ENCODE measurements at places on chromosomes 16 and 17.
A peak's percentile ranks its signal among the peaks of the same experiment; 100 is the strongest.

- DNase-seq = no peak
Observed at GRCh38 chr16:68455631-68456030, 7.3 kb upstream of the SMPD3 start.

DNA sequence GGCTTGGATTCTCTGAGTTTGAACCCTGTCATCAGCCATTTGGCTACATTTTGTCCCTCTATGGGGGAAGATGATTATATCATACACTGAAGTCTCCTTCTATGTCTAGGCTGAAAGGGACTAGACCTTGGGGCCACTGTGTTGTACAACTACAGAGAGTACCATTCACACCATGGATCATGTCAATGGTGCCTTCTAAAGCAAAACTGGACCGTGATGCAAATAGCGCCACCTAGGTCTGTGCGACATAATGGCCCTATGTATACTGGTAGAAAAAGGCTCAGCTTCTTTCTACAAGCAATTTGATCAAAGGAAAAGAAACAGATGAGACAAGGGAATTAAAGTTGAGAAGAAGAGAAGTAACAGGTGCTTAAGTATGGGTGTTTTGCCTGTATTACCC lies 100.7 kb downstream of the LYRM1 start:
- no peak for DNase-seq

DNA sequence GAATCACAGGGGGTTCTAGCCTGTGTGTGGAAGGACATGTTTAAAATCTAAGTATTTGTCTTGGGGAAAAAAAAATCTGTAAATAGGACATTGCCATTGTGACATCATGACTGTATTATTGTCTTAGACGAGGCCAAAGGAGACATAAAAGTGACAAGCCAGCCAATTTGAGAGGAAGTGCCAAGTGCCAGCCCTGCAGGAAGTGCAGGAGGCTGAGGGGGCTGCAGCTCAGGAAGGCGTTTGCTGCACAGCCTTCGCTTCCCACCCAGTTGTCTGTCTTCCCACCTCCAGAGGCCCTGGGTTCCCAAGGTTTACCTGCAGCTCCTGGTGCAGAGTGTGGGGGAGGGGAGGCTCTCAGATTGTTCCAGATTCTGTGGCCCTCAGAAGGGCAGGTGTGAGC lies 1.3 kb downstream of the ADCY7 start:
- DNase-seq = no peak

DNA sequence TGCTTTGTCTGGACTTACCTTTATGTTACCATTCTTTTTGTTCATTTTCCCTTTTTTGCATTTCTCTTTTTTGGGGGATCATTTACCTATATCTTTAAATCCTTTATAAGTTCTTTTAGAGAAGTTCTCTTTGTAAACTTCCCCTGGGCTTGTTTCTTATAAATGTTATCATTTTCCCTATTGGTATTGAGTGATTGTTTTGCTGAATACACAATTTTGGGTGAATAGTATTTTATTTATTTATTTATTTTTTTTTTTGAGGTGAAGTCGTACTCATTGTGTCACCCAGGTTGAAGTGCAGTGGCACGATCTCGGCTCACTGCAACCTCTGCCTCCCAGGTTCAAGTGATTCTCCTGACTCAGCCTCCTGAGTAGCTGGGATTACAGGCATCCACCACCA lies 18.4 kb downstream of the TBX21 start:
- DNase-seq = no peak

- no peak for DNase-seq
Observed at GRCh38 chr17:33895491-33895890, 359.6 kb upstream of the CCL2 start.

DNA sequence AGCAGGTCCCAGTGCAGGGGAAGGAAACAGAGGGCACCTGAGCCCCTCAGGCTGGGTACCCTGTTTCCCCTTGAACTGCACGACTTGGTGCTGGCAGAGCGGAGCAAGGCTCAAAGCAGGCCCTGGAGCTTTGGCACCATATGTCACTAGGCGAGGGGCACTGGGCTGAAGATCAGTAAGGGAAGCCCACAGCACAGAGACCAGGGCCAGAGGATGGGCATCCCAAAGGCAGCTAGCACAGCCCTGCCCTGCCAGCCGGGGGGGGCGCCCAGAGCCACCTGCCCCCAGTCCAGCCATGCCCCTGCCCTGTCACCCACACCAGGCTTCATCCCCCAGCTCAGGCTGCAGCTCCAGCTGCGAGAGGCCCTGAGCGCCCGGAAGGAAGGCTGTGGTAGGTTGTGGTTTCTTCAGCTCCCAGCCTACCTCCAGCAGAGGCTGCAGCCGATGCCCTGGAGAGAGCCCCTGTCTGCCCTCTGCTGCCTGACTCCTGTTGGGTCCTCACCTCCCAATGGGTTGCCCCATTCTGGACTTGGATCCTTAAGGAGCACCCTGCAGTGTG lies 10.9 kb downstream of the NHERF1 start:
- DNase-seq = peak; percentile 62

DNA sequence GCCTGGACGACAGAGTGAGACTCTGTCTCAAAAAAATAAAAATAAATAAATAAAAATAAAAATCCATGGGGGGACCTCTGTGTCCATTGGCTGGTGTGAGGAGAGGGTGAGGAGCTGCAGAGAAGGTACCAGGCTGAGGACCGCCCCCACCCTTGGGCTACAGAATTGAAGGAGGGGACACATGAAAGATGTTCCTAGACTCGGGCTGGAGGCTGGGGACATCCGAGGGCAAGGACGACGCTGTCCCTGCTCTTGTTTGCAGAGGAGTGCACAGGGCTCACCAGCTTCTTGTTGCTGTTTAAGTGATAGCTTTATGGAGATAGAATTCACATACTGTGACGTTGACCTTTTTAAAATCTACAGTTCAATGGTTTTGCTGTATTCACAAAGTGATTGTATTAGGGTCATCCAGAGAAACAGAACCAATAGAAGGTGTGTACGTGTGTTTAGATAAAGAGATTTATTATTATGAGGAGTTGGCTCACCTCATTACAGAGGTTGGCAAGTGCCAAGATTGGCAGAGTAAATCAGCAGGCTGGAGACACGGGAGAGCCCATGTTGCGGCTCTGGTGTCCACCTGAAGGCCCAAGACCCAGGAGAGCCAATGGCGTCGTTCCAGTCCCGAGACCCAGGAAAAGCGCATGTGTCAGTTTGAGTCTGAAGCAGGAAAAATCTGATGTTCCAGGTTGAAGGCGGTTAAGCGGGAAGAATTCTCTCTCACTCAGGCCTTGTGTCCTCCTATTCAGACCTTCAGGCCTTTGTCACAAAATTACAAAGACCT lies 320.7 kb downstream of the SEC14L1 start:
- no peak for DNase-seq

GRCh38 chr17:57809879-57810278 lies 40.0 kb downstream of the MRPS23 start:
- peak; percentile 39 for DNase-seq

DNA sequence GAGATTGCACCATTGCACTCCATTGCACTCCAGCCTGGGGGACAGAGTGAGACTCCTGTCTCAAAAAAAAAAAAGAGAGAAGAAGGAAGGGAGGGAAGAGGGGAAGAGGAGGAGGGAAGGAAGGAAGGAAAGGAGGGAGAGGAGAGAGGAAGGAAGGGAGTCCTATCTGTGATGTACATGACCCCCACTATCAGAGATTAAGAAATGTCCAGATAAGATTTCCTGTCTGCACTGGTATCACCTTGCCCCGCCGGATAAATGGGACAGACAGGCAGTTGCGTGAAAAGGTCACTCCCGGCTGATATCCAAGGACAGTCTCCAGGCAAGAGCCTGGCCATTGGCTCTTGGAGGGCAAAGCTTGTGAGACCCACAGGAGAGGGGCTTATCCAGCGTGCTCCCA lies 5.2 kb upstream of the ZFPM1 start:
- no peak for DNase-seq

DNA sequence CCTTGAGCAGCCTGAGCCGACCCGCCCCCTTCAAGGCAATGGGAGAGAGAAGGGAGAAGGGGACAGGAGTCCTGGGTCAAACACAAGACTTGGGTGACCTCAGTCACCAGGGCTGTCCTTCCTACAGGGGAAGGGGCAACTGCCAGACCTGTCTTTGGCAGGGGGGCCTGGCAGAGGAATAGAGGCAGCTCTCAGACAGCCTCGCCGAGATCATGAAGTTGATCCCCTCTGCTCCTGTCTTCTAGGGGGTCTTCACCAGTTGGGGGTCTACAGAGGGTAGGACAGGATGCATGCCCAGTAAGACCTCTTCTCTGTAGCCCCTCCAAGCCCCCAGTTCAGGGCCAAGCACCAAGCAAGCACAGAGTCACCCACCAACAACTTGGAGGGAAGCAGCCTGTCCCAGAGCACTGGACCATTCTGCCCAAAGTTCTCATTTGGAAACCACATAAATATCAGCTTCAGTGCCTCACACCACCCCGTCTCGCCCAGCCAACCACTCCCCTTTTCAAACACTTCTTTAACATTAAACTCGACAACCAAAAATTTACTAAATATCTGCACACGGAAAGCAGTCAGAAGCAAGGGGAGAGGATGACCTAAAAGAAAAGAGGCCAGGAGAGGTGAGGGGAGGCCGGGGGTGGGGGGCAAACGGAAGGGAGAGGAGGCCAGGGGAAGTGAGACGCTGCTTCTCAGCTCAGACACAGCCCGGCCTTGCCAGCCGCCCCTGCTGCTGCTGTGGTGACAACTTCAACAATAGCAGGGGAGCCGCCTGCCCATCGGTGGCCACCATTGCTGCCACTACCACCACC lies 7.7 kb downstream of the DOK4 start:
- DNase-seq = no peak

DNA sequence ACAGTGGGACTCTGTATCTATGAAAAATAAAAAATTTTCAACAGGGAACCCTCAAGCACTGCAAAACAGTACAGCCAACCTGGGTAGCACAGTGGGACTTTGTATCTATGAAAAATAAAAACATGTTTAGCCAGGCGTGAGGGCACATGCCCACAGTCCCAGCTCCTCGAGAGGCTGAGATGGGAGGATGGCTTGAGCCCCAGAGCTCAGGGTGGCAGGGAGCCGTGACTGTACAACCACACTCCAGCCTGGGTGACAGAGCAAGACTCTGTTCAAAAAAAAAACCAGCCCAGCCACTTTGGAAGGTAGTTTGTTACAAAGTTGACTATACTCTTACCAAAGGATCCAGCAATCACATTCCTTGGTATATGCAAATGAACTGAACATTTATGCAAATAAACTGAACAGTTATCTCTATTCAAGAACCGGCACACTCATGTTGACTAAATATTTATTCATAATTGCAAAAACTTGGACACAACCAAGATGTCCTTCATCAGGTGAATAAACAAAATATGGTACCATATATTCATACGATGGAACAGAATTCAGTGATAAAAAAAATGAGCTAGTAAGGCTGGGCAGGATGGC lies 5.2 kb downstream of the RPH3AL start:
- no peak for DNase-seq

GRCh38 chr16:1042049-1042744 lies 30.4 kb upstream of the SSTR5 start:
- no peak for DNase-seq

DNA sequence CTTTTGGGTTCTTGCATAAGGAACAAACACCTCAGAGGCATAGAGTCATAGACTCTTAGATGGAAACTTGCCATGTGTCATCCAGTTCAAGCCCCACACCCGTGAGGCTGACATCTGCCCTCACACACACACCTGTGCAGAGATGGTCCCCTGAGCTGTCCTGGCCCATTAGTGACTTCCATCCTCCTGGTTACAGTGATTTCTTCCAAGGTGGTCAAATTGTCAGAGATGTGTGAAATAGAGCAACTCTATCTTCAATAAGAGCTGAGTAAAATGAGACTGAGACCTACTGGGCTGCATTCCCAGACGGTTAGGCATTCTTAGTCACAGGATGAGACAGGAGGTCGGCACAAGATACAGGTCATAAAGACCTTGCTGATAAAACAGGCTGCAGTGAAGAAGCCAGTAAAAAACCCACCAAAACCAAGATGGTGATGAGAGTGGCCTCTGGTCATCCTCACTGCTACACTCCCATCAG lies 342.2 kb upstream of the TNRC6C start:
- no peak for DNase-seq

GRCh38 chr17:47888293-47888692 lies 7.7 kb upstream of the SP2 start:
- DNase-seq = no peak

DNA sequence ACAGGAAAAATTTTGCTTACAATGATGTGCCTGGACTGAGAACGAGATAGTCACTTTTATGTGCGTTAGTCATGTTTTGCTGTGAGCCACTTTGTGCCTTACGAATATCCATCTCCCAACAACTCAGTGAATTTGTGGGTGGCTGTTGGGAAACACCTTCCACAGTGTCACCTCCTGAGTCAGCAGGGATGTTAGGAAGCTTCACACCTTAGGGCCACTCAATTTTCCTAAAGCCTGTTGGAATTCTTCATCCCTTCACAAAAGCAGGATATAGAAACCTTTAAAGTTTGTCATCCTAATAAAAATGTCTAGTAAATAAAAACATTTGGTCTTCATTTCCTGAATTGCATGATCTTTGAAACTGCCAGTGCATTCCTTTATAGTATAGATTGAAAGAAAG lies 4.3 kb upstream of the KRTAP3-1 start:
- DNase-seq = no peak

- no peak for DNase-seq
Observed at GRCh38 chr17:17929655-17930380, 42.4 kb downstream of the TOM1L2 start.

Measured in SJSA1 (cell line).